Stimulated activated CD8-positive, alpha-beta memory T cell treated with anti-CD3 and anti-CD28 coated beads, Interleukin-7, amount 100 ng/mL, for 48 hours (primary cell): ENCODE measurements at places on chromosomes 4 and X.

DNA sequence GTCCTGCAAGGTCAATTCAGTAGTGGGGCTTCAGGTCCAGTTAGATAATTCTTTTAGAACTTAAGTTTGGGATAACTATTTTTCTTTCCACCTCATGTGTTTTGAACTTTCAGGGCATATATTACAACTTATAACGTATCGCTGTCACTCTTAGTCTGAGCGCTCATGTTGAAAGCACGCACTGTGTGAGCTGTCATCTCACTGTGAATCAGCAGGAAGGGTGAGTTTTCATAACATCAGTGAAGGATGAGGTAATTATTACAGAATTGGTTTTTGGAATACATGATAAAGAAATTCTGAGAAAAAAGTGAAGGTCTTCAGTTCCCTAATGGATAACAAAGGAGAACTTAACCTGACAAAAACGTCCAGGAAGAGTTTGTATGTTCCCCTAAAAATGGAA lies 45.1 kb upstream of the SLC4A4 start:
- DNase-seq, result no peak

GRCh38 chr4:42566835-42567234 lies 90.1 kb downstream of the ATP8A1 start:
- DNase-seq, result no peak

DNA sequence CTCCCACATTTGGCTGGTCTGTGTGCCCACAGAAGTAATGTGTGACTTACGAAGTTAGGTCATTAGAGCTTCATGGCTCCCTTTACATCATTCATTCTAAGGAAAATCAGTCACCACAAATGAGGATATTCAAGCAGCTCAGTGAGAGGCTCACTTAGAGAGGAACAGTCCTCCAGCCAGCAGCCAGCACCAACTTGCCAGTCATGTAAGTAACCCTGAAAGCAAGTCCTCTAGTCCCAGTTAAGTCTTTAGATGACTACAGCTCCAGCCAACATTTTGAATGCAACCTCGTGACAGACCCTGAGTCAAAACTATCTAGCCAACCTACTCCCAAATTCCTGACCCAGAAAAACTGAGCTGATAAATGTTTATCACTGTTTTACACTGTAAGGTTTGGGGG lies 71.3 kb downstream of the LRBA start:
- DNase-seq, result no peak

GRCh38 chrX:117838581-117839331 lies 277.9 kb downstream of the KLHL13 start:
- DNase-seq, result no peak

DNA sequence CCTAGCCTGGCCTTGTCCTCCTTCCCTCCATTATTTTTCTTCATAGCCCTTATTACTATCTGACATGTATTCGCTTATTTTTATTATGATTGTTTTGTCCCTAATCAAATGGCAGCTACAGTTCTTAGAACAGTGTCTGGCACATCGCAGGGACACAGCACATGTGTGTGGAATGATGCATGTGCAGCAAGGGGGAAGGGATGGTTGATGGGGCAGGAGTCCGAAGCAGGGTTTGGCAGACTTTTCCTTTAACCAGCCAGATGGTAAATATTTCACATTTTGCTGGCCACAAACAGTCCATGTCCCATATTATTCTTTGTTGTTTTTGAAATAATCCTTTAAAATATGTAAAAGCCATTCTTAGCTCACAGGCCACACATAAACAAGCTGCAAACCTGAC lies 128.3 kb upstream of the STIM2 start:
- no peak for DNase-seq

- no peak for DNase-seq
Observed at GRCh38 chr4:7326306-7326692, 108.4 kb downstream of the PSAPL1 start.

DNA sequence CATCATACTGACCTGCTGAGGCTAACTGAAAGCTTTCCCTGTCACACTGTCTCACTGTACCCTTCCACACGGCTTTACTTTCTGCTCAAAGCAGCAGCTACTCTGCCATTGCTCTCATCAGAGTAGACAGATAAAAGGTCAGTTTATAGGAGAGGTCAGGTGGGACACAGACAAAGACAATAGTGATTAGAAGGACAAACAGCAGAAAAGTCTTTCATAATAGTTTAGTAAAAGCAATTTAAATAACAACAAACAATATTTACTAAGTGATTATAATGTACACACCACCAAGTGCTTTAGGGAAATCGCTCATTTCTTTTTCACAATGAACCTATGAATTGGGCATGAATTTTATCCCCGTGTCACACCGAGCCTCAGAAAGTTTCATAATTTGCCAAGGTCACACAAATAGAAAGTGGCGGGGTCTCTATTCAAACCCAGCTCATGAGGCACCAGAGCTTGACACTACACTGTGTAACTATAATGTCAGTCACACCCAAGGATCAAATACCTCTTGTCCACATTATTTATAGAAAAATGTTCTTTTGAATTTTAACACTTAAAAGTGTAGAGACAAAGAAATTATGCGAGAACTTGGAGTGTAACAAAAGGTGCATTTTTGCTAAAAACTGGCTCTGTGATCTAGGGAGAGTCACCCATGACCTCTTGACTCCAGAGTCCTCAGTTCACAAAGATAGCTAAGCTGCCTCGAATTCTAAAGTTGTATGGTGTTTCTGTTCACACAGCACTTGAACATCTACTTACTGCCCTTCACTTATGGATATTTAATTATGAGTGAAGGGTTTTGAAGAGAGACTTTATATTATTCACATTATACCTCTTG lies 24.5 kb upstream of the SORBS2 start:
- no peak for DNase-seq

GRCh38 chr4:17476853-17477252 lies 35.0 kb downstream of the QDPR start:
- no peak for DNase-seq

GRCh38 chr4:40280586-40280985 lies 54.5 kb upstream of the CHRNA9 start:
- DNase-seq, result no peak

GRCh38 chrX:113473418-113473817 lies 632.8 kb upstream of the AMOT start:
- DNase-seq, result no peak

DNA sequence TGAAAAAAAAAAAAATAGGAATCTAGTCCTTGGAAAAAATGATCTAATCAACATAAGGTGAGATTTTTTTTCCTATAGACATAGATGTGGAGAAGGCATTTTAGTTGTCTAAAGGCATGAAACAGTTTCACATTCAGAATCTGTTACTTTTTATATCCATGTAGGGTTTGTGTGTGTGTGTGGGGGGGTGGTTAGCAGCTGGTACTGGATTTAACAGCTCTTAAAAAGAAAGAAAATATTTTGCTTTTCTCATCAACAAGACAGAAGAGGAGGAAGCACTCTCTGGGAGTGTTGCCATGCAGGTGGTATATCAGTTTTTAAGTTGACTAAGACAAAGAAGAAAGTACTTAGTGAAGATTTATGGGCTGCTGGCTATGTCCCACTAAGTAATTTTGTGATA lies 122.3 kb downstream of the VCX3B start:
- DNase-seq, result no peak

DNA sequence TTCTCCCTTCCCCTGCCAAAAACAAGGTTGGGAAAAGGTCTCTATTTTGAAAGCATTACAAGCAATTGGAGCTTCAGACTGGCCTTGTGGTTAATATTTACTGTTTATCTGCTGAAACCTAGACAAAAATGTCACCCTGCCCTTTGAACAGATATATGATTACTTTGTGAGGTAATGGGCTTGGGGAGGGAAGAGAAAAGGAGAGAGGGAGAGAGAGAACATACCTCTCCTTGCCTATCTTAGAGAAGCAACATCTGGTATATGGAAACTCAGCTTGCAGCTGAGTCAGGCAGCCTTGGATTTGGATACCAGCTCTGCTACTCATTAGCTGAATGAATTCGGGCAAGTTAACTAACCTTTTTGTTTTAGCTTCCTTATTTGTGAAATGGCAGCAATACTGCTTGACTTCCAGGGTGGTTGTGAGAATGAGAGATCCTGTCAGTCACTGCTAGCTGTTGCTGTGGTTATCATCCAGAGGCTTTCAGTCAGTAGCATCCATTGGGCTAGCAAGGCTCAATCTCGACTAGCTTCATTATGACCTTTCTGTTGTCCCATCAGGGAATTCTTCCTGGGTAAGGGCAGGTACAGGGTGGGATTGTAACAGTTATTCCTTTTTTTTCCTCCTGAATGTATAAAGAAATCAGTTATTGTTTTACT lies 41.1 kb downstream of the ZFX start:
- no peak for DNase-seq

GRCh38 chr4:53620956-53621355 lies 29.7 kb upstream of the LNX1 start:
- no peak for DNase-seq

DNA sequence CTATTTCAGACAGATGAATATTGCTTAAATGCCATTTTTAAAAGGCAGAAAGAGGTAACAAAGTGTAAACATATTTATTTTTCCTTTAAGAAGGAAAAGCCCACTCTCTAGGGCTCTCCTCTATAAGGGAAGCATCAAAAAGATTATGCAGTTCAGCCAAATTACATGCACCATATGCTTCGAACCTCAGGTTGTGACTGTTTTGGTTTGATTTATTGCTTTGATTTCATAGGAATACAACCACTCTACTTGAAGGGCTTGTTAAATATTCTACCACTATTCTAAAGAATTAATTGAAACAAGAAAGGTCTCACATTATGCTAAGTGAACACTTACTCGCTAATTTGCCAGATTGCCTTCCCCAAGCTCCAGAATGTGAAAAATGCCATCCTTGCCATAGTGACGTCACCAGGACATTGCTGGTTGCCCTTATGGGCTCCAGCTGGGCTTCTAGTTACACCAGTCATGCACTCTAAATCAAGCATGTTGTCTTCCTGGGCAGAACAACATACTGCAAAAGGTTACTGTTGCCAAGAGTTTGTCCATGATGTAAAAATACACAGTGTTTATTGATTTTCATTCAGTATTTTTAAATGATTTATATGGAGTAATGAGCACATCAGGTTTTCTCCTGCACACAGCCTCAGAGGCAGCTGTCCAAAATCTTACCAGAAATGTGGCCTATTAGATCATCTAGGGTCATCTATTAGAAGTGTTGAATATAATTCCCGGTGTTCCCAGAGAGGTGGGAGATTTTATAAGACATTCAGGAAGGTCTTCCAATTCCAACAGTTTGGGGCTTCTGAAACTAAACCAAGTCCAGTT lies 164.4 kb upstream of the RAPGEF2 start:
- no peak for DNase-seq

GRCh38 chr4:142238589-142238988 lies 602.2 kb downstream of the IL15 start:
- no peak for DNase-seq

- no peak for DNase-seq
Observed at GRCh38 chr4:94455081-94455480, 3.3 kb downstream of the PDLIM5 start.
